Activated CD4-positive, alpha-beta T cell treated with anti-CD3 and anti-CD28 coated beads for 24 hours (primary cell): ENCODE measurements at places on chromosomes 3 and 15.

DNA sequence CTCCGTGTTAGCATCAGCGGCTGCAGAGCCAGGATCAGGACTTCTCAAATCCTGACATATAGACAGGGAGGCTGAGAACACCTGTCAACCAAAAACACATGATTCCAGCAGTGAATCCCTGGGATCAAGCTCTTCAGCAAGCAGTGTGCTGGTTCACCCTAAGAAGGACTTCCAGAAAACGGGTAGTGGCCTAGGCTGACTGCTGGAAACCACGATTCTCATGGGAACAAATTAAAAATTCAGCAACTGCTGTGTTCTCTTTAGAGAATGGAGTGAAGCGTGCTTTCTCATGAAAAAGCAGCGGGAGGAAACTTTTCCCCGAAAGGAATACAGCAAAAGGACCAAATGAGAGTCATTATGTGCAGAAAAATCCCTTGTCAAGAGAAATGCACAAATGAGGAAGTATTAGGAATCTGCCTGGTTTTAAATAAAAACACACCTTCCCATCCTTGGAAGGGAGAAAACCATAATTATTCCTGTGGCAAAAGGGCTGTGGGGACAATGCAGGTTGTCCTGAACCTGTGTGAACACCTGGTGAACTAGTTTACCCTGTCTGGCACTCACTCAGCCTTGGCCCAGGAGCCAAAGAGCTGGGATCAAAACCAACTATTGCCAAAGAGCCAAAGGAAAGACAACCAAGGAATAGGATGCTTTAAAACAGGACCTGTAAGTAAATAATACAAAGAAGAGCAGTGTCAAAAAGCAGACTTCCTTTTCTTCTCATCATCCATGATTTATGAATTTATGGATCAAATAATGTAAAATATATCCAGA is 13.4 kb downstream of the IL12A start:
- DNase-seq, result no peak

DNA sequence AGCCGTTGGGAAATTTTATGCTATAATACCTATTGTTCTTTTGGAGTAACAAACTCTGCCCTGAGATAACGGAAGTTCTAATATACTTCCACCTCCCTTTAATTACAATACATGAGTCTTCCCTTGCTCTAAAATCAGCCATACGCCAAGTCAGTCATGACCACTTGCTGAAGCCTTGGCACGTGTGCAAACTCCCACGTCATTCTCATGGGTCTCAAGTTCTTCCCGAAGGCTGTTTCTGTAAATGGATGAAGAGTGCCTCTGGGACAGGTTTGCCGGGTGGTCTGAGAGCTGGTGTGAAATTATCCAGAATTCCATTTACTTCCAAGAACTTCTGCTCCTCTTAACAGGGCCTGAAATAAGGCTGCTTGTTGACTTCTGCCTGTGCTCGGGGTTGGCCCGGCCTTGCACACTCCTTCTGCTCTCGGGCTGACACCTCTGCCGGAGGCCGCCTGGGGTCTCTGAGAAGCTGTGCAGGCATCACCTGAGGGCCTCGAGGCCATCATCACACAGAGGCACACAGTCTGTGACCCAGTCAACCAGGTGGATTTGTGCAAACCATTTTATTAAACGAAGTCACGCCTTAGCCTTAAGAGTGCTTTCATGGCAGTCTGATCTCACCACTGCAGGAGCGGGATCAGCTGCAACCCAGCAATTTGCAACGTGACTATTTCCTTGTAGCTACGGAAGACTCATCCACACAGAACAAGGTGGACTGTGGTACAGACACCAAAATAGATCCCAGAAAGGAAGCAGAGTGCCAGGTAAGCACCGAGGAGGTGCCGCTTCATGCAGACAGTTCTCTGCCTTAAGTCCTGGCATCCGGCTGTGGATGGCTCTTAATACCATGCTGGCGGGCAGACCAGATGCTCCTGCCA is 120.1 kb downstream of the ADAMTS17 start:
- no peak for DNase-seq

- no peak for DNase-seq
Observed at GRCh38 chr3:62602129-62602770, 228.9 kb upstream of the FEZF2 start.

DNA sequence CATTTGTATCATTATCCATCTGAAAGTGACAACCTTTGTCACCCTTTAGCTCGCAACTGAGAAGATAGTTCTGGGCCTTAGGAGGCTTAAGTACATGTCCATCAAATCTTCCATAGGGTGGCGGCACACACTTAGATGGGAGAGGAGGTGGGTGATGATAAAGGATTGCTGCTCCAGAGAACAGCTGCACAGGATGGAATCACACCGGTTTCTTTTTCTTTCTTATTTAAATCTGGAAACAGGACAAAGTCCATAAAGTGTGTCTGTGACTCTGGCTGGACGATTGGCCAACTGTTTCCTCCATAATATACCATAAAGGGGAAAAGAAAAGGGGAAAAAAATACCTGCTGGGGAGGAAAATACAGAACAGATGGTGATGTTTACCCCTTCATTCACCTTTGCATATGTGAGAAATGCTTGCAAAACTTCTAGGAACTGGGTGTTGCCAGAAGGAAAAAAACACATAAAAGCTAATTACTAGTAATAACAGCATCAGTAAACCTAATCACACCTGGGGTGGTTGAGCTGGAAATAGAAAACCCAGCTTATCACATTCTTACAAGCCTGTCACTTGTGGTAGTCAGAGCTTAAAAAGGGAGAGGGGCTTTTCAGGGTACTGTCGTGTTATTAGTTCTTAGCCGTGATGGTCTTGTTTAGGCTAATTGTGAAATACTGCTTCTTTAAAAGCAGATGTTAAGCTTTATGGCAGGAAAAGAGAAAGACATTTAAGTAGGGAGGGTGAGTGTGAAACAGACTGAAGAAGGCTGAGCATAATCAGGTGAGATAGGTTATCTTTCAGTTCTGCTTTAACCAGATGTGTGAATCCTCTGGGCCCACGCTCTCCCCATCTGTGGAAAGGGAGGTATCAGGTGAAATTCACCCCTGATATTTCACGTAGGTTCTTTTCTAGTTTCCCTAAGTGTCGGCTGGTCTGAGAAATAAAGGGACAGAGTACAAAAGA is 16.7 kb downstream of the C2CD4A start:
- no peak for DNase-seq

GRCh38 chr3:128409624-128410581 is 56.8 kb downstream of the DNAJB8 start:
- no peak for DNase-seq

DNA sequence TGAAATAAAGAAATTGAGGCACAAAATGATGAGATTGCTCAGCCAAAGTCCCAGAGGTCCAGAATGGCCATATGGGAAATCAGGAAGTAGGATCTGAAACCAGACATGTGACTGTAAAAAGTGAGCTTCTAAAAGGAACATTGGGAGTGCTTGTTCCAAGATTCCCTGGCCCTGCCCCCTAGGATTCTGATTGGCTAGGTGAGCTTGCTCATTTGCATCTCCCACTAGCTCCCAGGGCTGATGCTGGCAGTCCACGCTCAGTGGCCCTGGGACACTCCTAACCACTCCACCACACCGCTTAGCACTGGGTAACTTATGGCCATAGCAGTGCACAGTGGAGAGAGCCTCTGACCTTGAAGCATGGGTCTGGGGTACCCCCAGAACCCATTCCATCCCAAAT is 326.7 kb downstream of the NTRK3 start:
- DNase-seq, result no peak

DNA sequence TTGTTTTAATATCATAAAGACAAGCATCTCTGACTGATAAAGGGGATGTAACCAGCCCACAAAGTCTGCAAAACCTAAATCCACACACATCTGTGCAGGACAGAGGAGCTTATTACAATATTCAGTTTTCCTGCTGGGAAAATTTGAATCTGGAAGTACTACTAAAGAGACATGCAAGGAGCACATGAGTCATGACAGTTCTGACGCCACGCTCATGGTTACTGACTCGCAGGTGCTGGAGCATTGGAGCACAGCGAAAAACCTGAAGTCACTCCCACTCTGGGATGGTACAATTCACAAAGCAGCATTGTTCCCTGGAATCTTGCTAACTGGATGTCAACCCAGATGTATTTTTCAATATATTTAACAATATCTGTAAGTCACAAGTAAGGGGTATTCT is 7.6 kb upstream of the ISL2 start:
- no peak for DNase-seq

- DNase-seq, result no peak
Observed at GRCh38 chr3:169264711-169265110, 398.8 kb downstream of the MECOM start.

DNA sequence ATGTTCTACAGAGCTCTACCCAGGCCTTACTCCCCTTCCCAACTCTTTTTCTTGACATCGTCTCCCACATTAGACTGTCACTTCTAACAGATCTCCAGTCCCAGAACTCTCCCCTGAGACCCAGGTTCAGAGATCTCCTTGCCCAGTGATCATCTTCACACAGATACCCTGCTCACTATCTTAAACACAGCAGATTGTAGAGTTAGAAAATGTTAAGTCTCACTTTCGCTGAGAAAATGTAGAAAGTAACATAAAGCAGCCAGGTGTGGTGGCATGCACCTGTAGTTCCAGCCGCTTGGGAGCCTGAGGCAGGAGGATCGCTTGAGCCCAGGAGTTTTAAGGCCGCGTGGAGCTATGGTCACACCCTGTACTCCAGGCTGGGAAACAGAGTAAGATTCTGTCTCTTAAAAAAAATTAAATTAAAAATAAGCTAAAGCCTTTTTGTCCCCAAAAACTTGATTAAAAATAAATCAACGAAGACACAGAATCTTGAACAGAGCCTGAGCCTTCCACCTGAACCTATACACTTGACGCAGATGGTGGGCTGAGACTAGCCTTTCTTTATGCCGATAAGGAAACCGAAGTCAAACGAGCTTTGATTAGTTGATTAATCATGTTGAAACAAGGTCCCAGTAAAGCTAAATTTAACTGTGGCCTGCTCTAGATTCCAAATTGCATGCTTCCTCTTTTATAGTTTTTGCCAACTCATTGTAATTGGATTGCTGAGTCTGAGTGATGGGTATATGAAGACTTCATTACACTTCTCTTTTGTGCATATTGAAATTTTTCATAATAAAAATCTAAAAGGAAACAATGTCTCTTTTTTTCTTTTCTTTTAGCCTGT is 31.3 kb upstream of the BLM start:
- no peak for DNase-seq

GRCh38 chr3:183946037-183946436 is 61.4 kb upstream of the PARL start:
- DNase-seq, result no peak

- no peak for DNase-seq
Observed at GRCh38 chr3:3683261-3683660, 116.0 kb upstream of the LRRN1 start.

DNA sequence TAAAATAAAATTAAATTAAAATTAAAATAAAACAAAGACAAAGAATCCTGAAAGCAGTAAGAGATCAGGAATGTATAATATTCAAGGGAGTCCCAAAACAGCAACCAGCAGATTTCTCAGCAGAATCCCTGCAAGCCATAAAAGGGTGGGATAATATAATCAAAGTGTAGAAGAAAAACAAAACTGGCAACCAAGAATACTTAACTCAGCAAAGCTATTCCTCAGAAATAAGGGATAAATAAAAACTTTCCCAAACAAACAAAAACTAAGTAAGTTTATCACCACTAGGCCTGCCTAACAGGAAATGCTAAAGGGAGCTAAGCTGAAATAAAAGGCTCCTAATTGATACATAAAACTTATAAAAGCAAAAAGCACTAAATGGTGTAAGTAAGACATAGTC is 29.8 kb downstream of the THBS1 start:
- DNase-seq, result no peak

DNA sequence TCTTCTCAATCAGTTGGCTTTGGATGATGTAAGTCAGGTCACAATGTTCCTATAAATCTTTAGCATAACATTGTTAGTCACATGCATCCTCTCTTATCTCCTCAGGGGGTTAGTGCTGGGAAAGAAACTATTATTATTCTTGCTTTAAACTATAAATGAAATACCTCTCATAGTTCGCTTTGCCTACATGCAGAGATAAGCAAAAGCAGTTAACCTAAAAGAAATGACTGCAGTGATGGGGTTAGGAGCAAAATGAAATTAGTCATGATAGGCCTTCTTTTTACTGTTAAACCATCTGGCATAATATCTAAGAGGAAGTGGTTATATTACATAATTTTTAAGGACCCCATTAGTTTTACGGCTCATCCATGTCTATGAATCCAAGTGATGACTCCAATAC is 91.7 kb upstream of the IGSF10 start:
- DNase-seq, result no peak

DNA sequence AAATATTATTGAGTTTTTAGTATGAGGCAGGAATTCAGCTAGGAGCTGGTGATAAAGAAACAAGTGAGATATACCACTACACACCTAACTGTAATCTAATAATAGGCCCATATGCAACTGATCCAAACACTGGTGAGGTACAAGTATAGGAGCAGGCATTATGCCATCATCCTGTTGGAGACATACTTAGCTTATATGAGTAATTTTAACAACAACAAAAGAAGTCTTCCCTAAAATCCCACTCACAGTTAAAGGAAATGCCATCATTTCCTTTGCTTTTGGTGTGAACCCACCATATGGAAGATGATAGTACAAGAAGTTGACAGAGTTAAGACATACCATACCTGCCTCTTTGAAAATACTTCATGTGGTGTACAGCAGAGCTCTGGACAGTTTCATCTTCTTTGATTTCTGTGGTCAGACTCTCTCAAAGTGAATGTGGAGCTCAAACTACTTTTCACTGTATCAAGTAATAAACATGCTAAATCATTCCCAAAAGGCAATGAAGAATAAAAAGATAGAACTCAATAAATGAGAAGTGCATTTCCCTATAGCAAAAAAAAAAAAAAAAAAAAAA is 85.5 kb downstream of the CD200R1L start:
- no peak for DNase-seq
